Stromal cell of bone marrow (primary cell): ENCODE measurements at places on chromosomes 6 and 20.

DNA sequence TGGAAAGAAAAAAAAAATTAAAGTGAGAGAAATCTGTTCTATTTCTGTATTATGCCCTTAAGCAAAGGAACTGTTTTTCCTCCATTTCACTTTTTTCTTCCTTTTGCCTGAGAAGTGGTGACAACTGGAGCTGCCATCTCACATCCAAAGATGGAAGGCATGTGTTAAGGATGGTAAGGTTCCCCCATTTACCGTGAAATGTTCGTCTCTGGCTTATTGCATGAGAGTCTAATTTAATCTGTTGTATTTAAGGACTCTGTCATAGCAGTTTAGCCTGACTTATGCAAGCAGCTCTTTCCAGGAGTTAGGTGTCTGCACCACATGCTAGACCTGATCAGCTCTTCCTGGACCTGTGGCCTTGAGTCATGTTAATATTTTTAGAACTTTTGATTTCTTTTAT lies 389.5 kb upstream of the MAP3K7 start:
- DNase-seq = no peak

- DNase-seq = peak; percentile 27
Measured at GRCh38 chr6:138293428-138294395, 75.4 kb upstream of the PBOV1 start.

GRCh38 chr6:65161661-65162060 lies 545.4 kb downstream of the EYS start:
- no peak for DNase-seq

- DNase-seq = no peak
Measured at GRCh38 chr20:51265361-51265760, 242.5 kb upstream of the KCNG1 start.

- DNase-seq = no peak
Measured at GRCh38 chr6:137099689-137100403, 55.1 kb upstream of the IL20RA start.

- peak; percentile 52 for DNase-seq
Measured at GRCh38 chr6:56911847-56912246, 43.1 kb upstream of the BEND6 start.

GRCh38 chr6:34484391-34484790 lies 18.5 kb downstream of the PACSIN1 start:
- no peak for DNase-seq

DNA sequence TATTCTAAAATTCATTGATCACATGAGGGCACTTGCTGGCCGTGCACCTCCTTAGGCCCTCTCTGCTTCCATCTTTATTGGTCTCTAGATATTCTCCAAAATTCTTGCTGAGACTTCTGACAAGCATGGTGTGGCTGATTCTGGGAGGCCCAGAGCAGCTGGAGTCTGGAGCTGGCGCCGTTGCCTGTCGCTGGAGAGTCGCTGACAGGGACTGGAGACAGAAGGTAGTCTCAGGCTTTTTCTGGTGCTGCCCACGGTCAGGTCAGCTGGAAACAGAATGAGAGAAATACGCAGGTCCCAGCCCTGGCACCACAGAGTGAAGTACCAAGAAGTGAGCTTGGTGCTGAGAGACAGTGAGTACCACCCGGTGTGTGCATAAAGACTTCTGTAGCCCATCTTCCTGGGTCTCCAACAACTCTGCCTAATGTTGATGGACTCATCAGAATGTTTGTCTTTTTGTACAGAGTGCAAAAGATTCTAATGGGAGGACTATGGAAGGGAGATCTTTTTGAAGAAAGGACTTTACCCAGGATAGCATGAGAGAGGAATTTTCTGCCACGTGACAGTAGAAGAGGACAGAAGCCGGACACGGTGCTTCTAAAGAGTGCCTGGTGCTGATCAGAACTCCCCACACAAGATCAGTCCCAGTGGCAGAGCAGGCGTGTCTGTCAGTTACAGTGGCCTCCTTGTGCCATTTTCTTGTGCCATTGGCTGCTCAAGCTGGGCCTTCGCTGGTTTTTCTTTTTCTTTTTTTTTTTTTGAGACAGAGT lies 1.8 kb upstream of the ALDH8A1 start:
- no peak for DNase-seq

DNA sequence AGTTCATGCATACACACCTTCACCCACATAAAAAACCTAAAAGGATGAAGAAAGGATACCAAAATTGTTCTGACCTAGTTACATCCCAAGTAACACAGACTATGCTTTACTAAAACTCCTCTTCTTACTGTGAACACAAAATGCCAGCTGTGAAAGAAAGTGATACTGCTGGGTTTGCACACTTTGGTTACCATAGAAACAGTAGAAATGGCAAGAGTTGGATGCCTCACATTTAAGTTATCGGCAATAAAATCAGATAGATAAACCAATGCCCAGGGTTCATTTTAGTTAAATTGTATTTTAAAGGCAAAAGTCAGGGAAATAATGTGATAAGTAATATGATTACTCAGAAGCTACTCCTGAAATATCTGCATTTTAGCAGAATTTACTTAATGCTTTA lies 161.9 kb downstream of the CDK19 start:
- DNase-seq = no peak

GRCh38 chr6:93418408-93419303 lies 703 bp downstream of the EPHA7 start:
- DNase-seq = no peak

DNA sequence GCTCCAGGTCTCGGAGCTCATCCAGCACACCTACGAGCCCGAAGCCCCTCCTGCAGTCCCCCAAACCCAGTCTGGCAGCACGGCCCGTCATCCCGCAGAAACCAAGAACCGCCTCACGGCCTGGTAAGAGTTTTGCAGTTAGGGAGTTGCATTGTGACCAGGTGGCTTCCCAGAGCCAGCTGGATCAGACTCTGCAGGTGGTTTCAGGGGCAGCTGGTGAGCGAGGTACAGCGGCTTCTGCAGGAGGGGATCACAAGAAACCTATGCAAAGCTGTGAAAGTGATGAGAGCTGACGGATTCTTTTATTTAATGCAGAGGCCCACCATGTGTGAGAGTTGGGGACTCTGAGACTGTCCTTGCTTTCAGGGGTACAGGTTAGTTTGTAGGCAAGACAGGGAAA lies 45.9 kb upstream of the SCGN start:
- DNase-seq = no peak

- DNase-seq = no peak
Measured at GRCh38 chr20:6868861-6869260, 101.4 kb downstream of the BMP2 start.

DNA sequence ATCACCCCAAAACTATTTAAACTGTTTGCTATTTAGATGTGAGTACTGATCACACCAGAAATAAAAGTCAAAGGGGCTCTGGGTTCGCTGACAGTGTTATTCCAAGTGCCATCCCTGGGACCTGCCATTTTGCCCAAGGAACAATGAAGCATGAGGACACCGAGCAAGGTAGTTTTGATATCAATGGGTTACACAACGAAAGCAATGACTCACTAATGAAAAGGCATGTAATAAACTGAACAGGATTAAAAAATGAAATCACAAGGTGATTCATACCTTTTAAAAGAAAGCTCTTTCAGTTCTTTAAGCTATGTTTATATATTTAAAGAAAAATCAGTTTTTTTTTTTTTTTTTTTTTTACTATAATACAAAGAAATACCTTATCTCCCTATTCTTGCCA lies 102.0 kb downstream of the HS3ST5 start:
- no peak for DNase-seq
